DMS 273 treated with DMSO at 0.1 percent for 48 hours (cell line): ENCODE measurements at places on chromosomes 5 and 9.

GRCh38 chr9:110638381-110638954 lies 30.1 kb upstream of the MUSK start:
- no peak for DNase-seq

- peak; percentile 15 for DNase-seq
Observed at GRCh38 chr9:92295827-92296258, 2.3 kb upstream of the IARS1 start.

GRCh38 chr5:158679221-158679641 lies 420.5 kb downstream of the EBF1 start:
- no peak for DNase-seq

DNA sequence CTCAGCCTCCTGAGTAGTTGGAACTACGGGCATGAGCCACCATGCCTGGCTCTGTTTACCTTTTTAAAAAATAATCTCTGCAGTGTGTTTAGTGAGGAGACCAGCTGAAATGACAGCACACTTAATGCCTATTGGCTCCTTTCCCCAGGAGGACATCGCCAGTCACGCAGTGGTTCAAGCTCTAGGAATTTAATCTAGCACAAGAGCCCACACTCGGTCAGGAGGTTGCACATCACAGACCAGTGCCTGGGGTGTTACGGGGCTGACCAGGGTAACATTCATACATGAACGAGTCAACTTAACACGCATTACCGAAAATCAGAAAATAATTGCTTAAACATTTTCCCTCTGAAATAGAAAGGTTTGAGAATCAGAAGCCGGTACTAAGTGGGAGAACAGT lies 217.0 kb downstream of the GOLPH3 start:
- no peak for DNase-seq

- DNase-seq: no peak
Observed at GRCh38 chr9:93976973-93977372, 21.8 kb upstream of the BARX1 start.

DNA sequence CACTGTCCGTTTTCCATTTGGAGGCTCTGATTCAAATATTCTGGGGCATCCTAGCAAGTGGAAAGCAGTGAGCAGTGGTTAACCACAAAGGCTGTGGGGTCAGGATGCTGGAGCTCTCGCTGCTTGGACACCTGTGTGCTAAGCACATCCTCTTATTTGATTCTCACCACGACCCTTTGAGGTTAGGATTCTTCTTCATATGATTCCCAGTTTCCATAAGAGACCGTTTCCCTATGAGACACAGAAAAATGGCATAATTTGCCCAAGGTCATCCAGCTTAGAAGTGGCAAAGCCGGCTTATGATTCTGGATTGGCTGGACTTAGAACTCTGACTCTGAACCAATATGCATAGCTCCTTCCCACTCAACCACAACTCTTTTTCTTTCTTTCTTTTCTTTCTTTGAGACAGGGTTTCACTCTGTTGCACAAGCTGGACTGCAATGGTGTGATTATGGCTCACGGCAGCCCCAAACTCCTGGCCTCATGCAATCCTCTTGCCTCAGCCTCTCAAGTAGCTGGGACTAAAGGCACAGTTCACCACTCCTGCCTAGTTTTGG lies 207.7 kb downstream of the TTLL11 start:
- no peak for DNase-seq

DNA sequence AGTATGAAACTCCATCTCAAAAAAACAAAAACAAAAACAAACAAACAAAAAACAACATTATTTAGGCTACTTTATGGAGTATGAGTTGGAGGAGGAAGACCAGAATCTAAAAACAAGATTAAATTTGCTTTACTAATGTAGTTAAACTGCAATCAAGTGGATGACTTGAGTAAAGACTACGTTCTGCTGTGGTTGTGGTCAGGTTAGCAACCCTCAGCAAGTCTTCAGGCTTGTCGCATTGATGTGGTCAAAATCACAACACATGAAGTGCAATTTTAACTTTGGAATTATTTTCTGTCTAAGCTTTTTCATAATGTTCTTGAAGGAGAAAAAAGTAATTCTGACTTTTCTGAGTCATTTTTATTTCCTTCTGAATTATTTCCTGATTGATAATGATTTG lies 43.1 kb downstream of the PDE6A start:
- no peak for DNase-seq

DNA sequence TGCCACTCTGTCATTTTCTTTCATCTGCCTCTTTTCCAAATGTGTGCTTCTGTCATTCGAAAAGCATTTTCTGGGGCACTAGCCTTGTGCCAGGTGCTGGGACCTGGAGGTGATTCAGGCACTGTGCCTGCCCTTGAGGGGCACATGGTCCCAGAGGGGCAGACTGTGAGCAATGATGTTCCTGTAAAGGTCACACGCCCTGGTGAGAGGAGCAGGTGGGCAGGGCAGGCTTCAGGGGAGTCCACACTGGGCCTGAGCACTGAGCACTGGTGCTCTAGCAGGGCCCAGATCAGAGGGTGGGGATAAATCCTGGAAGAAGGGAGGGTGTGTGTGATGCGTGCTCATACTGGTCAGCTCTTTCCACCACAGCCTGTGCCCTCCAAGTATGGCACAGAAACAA lies 77.8 kb downstream of the COL15A1 start:
- DNase-seq: no peak

GRCh38 chr5:112355058-112355685 lies 63.9 kb downstream of the EPB41L4A start:
- no peak for DNase-seq

DNA sequence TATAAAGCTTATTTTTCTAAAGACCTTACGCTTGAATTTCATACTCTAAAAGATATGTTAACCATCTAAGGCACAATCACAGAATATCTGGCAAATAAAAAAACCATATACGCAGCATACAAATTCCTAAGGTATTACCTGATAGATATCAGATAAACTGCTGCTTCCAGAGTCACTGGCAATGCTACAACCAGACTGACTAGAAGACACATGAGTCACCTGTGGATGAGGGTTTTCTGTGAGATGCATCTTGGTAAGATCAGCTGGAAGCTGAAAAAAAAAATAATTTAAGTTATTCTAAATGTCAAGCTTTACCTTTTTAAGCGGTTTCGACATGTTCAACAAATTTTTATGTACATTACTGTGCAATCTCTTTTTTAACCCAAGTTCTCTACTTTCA lies 113.8 kb downstream of the RAPGEF6 start:
- DNase-seq: no peak

DNA sequence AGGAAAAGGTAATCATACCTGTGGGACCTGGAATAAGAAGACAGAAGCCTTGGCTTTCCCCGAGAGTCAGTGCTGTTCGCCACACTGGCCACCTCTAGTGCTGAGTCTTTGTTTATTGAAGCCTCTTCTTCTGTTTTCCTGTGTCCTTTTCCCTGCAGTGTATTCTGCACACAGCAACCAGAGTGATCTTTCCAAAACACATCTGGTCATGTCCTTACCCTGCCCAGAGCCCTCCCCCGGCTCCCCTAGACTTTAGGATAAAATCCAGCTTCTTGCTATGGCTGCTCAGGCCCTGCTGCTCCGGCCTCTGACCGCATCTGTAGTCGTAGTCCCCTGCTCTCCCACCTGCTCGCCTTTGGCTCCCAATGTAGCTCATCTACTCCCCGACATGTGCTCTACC lies 28.3 kb downstream of the GALNT10 start:
- DNase-seq: no peak

DNA sequence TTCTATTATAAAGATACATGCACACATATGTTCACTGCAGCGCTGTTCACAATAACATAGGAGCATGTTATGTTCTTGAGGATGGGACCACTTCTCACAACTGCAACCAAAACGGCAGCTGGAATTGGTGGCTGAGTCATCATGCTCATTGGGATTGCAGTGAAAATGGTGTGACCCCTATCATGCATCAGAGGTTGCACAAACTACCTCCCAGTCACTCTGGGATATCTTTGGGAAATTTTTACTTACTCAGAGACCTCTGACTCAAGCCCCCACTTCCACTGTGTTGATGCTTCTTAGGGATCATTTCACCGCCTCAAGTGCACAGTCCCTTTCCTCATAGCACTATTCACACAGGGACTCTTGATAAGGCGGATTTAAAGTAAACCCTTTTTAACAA lies 474.1 kb downstream of the BNC2 start:
- DNase-seq: no peak

DNA sequence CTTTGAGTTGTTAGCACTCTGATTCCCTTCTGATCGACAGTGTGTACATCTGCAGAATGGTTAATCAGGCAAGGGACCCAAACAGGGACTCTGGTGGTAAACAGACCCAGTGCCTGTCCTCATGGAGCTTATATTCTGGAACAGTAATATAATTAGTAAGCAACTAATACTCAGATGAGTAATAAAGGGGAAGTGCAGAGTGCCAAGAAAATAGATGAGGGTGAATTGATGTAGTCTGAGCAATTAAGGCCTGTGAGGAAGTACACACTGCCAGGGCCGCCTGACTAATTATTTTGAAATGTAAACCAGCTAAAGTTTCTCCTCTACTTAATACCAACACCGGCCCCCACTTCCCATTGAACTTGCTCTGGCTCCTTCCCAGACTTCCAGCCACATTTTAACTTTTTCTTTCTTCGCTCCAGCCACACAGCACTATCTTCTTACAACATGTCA lies 4.2 kb downstream of the DHX29 start:
- no peak for DNase-seq

DNA sequence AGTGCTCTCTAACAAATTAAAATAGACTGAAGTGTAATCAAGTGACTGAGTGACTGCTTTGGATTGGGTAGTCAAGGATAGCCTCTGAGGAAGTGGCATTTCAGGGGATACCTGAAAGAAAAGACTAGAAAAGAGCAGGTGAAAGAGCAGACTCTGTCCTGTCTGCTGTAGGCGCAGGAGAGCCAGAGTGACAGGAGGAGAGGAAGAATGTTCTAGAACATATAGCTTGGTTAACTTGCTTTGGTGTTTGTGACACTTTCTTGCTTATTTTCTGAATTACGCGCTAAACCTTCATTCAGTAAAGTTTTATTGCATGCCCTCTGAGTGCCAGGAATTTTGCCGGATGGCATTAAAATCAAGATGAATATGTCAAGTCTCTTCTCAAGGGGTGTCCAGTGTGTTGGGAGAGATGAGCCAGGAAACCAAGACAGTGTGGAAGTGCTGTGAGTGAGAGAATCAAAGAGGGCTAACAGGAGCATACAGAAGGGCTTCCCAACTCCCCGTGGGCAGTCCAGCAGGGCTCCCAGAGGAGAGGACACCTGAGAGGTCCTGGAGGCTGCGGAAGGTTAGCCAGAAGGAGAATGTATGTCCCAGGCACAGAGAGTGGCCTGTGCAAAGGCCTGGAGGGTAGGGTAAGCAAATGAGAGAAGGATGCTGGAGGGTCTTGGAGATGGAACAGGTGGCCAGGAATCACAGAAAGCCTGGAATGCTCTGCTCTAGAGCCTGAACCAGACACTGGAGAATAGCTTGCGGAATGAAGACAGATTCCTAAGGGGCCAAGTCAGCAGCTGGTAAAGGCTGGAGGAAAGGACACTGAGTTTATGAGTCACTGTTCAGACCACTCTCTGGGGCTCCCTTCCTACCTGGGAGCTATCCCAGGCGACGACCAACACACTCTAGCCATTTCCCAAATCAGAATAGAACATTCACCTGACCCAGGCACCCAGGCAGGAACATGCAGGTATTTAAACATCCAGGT lies 59.3 kb downstream of the SLC22A5 start:
- no peak for DNase-seq

DNA sequence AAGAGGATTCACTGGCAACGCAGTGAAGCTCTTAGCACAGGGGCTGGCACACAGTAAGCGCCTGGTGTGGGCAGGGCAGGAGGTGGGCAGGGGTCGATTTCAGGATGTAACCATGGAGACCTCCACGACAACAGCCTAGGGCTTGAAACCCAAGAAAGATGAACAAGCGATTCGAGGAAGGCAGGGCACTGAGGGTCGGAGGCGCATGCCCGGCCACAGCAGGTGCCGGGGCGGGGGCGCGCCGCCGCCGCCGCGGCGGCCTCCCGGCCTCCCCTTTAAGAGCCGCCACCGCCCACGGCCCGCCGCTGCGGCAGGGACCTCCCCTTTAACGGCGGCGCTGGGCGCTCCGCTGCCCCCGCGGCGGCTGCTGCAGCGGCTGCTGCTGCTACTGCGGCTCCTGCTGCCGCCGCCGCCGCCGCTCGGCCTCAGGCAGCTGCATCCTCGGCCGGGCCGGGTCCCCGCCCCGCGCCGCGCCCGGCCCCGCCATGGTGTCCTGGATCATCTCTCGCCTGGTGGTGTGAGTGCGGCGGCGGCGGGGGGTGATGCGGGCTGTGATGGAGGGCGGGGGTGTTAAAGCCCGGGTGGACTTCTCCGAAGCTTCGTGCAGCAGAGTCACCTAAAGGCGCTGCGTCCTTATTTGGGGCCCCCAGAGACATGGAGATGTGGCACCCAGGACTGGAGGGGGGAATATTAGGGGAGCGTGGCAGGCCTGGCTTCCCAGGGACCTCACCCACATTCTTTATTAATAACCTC lies at the start of gene REEP2:
TSS of gene REEP2 (plus strand) at position 334 of the 753 bp plus-strand sequence. CDS start at position 486, 152 bp downstream.
- peak; percentile 4 for DNase-seq

DNA sequence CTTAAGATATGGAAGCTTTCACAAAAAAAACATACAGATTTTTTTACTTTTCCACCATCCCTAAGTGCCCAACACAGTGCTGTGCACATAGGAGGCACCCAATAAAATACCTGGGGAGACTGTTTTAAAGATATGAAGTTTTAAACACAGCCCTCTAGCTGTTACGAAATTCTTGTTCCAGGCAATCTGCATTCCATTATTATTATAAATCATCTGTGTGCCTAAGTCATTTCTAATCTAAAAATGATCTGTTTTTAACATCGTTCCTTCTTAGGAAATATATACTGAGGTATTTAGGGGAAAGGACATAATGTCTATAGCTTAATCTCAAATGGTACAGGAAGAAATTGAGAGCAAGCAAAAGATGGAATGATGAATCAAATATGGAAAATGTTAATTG lies 32.7 kb upstream of the ISCA1 start:
- no peak for DNase-seq

GRCh38 chr9:2424619-2425033 lies 197.0 kb upstream of the VLDLR start:
- no peak for DNase-seq

DNA sequence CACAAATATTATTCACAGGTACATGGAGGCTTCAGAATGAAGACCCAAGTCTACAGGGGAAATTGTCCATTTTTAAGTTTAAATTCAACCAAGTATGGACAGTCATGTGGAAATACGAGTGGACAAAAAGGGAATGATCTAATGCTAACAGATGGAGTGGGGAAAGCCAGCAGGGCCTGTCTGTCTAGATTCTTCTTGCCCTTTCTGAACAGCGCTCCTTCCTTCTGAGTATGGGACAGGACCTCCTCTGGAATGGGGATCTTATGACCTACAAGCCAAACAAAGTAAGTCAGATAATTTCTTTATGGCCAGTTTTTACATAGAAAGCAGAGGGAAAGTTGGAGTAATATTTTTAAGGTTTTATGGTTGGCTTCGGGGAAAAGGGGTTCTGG lies 119.8 kb upstream of the NEK6 start:
- DNase-seq: no peak
